ENCODE measurements at places on chromosomes 16 and 17. TPM values are rescaled to one million over a fixed set of nuclear protein-coding genes. Genes with fewer than 3 reads are reported as not detected.

GRCh38 chr16:87077750-87078127 lies 239.5 kb downstream of the C16orf95 start:
- H3K36me3 ChIP-seq: no peaks in the 10 kb centered on the region
- no peak overlapping the region for H3K4me3 ChIP-seq

- DNase-seq: no peak
- no peaks in the 10 kb centered on the region for H3K27me3 ChIP-seq
- no peak overlapping the region for H3K27ac ChIP-seq
- H3K36me3 ChIP-seq: no peaks in the 10 kb centered on the region
- H3K4me3 ChIP-seq: no peak overlapping the region
These were observed 8.6 kb downstream of the ADGRG5 start for GRCh38 chr16:57551057-57551456.

The ASPHD1 gene
- total RNA-seq: 2.5 TPM

- no peaks in the 10 kb centered on the region for H3K4me1 ChIP-seq
- no peaks in the 10 kb centered on the region for H3K36me3 ChIP-seq
- H3K27me3 ChIP-seq: no peaks in the 10 kb centered on the region
- no peak for DNase-seq
- H3K4me3 ChIP-seq: no peak overlapping the region
- no peak overlapping the region for H3K27ac ChIP-seq
These were observed 4.6 kb downstream of the TGFB1I1 start for GRCh38 chr16:31476303-31477219.

DNA sequence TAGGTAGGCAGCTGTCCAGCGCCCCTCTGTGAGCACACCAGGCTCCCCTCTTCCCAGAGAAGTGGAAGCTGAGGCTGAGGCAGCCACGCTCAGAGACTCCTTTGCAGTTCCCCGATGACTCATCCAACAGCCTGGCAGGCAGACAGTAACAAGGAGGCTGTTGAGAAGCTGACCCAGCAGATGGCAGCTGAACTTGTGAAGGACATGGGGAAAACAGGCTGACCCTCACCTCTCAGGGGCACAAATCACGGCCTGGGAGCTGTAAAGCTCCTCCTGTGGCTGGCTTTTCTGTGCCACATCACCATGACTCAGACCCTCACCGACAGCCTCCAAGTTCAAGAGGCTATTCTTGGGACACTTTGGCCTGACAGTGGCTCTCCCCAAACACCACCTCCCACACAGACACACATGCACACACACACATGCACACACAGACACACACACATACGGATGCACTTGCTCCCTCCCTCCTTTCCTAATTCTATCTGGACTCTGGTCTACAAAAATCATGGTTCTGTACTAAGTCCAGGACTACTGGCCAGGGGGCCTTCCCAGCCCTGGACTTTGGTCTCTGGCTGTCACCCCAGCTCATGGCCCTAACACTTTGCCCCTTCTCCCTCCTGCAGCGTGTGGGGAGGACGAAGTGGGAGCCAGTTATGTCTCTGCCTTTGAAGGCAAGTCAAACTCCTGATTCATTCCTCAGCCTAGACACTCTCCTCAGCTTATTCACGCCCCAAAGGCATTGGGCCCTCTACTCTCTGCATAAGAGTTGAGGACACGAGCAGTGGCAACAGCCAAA lies 23.2 kb downstream of the MAP3K14 start:
- peaks cover 8% of the 10 kb centered on the region for H3K4me1 ChIP-seq
- no peak overlapping the region for H3K27ac ChIP-seq
- DNase-seq: peak; percentile 27
- no peaks in the 10 kb centered on the region for H3K36me3 ChIP-seq
- no peak overlapping the region for H3K4me3 ChIP-seq

DNA sequence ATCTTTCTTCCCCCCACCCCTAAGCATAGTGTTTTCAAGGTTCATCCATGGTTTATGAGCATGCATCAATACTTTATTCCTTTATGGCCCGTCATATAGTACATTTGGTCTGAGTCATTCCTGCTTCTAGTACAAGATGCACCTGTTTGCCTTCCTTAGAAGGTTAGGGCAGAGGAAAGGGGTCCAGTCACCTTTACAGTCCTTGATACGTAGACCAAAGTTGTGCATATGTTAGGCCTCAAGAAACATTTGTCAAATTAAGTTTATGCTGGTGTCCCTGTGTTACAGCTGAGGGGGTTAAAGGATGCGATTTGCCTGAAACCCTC lies 1.4 kb downstream of the CYB5D2 start:
- H3K27ac ChIP-seq: peak overlapping the region; percentile 99
- peaks cover 7% of the 10 kb centered on the region for H3K4me1 ChIP-seq

DNA sequence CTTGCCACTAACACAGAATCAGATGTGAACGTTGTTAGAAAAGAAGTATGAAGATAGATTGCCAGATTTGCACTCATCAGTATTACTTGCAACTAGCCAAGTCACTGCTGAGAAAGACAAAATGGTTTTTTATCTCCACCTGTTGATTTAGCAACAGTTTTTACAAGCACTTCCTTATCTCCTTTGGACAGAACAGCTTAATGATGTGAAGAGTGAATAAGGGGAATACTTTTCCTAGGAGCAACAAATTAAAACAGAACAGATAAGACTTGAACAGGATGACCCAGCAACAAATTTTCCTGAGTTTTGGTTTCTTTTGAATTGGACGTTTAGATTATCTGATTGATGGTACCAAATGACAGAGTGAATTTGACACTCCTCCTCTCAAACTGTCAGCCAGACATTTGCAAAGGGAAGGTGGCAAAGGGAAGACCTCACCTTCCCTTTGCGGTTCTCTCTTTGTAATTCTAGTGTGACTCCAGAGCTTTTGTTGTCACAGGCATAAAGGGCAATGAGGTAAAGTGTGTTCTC lies 130.6 kb downstream of the NLK start:
- peaks cover 14% of the 10 kb centered on the region for H3K4me1 ChIP-seq
- peak overlapping the region; percentile 9 for H3K27ac ChIP-seq
- no peaks in the 10 kb centered on the region for H3K27me3 ChIP-seq
- DNase-seq: no peak
- H3K36me3 ChIP-seq: no peaks in the 10 kb centered on the region
- H3K4me3 ChIP-seq: no peak overlapping the region

DNA sequence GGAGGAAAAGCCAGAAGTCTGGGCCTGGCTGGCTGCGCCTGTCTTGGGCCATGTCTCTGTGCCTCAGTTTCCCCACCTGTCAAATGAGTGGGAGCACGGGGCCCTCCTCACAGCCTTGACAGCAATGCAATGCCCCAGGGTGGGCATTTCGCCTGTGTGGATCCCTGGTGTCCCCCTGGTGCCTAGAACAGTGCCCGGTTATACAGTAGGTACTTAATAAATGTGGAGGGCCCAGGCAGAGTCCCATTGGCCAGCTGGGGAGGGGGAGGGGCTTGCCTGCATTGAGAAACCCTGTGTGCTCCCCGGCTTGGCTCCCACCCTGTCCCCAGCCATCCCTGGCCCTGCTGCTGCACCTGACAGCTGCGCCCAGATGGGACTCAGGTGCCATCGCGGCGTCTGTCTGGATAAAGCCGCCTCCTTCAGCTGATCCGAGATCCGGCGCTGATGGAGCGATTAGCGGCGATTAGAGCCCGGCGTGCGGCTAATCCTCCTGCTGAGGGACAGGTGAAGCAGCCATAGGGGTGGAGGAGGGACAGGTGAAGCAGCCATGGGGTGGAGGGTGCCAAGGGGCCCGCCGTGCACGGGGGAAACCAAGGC lies 12.4 kb downstream of the ZFPM1 start:
- peaks cover 12% of the 10 kb centered on the region for H3K4me1 ChIP-seq
- H3K4me3 ChIP-seq: no peak overlapping the region
- DNase-seq: no peak
- no peak overlapping the region for H3K27ac ChIP-seq
- no peaks in the 10 kb centered on the region for H3K27me3 ChIP-seq

DNA sequence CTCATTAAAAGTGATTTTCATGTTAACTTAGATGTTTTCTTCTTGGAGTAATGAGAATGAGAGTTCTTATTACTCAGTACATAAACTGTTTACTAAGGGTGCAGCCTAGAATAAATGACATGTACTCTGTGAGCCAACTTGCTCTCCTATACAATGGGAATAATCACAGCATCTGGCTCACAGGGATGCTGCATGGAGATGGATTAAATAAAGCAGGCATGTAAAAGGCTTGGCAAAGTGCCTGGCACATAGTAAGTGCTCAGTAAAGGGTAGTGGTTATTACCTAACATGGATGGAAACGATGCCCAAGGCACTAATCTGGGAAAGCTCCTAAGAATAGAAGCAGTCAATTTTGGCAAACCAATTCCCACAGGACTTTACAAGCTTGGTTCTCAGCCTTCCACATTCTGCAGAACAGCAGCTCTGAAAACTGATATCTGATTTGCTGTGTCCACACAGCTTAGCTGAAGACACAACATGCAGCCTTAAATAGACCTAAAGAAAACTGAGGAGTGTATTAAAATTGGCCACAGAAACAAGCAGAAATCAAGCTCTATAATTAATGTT lies 176.1 kb downstream of the ABCC12 start:
- peaks cover 22% of the 10 kb centered on the region for H3K27me3 ChIP-seq
- H3K4me1 ChIP-seq: no peaks in the 10 kb centered on the region
- no peak overlapping the region for H3K27ac ChIP-seq
- no peak for DNase-seq
- no peaks in the 10 kb centered on the region for H3K36me3 ChIP-seq

The NEUROD2 gene
- not detected for total RNA-seq

GRCh38 chr16:50228364-50228868 lies 37.9 kb upstream of the ADCY7 start:
- no peak overlapping the region for H3K4me3 ChIP-seq
- peaks cover 37% of the 10 kb centered on the region for H3K36me3 ChIP-seq
- no peak for DNase-seq
- H3K4me1 ChIP-seq: no peaks in the 10 kb centered on the region

The SCGB1C2 gene
- total RNA-seq: not detected

DNA sequence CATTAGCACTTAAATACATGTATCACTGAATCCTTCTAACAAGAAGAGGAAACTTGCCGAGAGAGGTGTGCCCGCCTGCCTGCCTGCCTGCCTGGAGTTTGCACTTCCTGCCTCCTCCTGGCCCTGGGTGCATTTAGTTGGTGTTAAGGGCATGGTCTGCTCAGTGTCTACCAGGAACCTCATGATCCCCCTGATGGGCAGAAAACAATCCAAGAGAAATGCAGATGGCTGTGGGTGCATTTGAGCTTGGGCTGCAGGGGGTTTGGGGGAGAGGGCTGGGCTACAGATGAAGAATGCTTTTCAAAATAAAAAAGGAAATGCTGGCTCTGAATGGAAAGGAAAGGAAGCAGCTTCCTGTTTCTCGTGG lies 10.1 kb downstream of the KSR1 start:
- H3K4me3 ChIP-seq: no peak overlapping the region
- H3K4me1 ChIP-seq: peaks cover 14% of the 10 kb centered on the region
- H3K36me3 ChIP-seq: no peaks in the 10 kb centered on the region
- DNase-seq: no peak
- H3K27me3 ChIP-seq: no peaks in the 10 kb centered on the region
- peak overlapping the region; percentile 43 for H3K27ac ChIP-seq

The TRAF7 gene
- total RNA-seq: 96.7 TPM

DNA sequence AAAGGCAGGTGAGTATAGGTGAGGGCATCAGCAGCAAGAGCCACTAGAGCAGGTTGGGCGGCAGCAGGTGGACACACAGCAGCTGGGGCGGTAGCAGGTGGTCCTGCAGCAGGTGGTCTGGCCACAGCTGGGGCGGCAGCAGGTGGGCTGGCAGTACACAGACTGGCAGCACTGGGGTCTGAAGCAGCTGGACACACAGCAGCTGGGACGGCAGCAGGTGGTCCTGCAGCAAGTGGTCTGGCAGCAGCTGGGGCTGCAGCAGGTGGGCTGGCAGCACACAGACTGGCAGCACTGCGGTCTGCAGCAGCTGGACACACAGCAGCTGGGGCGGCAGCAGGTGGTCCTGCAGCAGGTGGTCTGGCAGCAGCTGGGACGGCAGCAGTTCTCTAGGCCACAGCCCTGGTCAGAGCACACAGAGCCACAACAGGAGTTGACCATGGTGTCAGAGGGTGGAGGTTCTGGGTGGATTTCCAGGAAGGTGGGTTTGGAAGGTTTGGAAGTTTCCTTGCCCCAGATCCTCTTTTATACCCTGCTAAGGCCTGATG lies at the start of gene KRTAP4-2:
Gene KRTAP4-2 (minus strand): TSS at position 495 of the 545 bp plus-strand sequence. CDS start 57 bp downstream, at position 438.
- no peaks in the 10 kb centered on the region for H3K36me3 ChIP-seq
- no peak for DNase-seq
- H3K4me1 ChIP-seq: no peaks in the 10 kb centered on the region
- no peaks in the 10 kb centered on the region for H3K27me3 ChIP-seq
- H3K27ac ChIP-seq: no peak within 1 kb of the TSS

DNA sequence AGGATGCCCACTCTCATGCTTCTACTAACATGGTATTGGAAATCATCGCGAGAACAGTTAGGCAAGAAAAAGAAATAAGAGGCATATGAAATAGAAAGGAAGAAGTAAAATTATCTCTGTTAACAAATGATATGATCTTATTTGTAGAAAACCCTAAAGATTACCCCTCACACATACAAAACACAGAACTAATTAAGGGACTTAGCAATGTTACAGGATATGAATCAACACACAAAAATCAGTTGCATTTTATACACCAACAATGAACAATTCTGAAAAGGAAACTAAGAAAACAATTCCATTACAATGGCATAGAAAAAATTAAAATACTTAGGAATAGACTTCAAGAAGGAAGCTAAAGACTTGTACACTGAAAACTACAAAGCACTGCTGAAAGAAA lies 2.7 kb upstream of the CAPNS2 start:
- no peak overlapping the region for H3K27ac ChIP-seq
- no peaks in the 10 kb centered on the region for H3K36me3 ChIP-seq
- no peak for DNase-seq
- no peaks in the 10 kb centered on the region for H3K27me3 ChIP-seq

DNA sequence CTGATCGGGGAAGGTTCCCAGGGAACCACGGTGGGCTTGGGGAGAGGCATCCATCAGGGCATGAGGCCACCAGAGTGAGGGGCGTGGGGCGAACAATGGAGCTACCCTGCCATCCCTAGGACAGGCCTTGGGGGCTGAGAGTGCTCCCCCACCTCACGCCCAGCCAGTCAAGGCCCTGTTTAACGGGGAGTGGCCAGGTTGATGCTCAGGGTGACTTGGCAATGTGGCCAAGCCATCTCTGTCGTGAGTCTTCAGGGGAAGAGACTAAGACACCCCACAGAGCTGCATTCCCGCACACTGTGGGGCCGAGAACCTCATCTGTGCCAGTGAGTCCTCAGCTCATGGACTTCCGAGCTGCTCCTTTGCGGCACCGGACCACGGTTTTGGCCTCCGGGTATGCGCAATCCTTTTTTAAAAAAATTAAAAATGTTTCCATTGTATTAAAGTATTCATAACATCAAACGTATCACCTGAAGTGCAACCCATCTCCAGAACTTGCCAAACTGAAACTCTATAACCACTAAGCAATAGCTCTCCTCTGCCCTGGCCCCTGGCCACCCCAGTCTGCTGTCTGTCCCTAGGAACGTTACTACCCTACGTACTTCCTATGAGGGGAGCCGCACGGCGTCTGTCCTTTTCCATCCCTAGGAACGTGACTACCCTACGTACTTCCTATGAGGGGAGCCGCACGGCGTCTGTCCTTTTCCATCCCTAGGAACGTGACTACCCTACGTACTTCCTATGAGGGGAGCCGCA lies 71.8 kb upstream of the DOC2B start:
- no peaks in the 10 kb centered on the region for H3K27me3 ChIP-seq
- no peak overlapping the region for H3K27ac ChIP-seq
- no peak overlapping the region for H3K4me3 ChIP-seq
- H3K36me3 ChIP-seq: no peaks in the 10 kb centered on the region
- no peak for DNase-seq
- no peaks in the 10 kb centered on the region for H3K4me1 ChIP-seq

All from A673 (cell line).